ENCODE measurements at places on chromosomes 7 and 10. TPM values are rescaled to one million over a fixed set of nuclear protein-coding genes. Genes with fewer than 3 reads are reported as not detected.

GCC1 gene
- polyA plus RNA-seq = 14.9 TPM

CAMK2B gene
- 2.9 TPM for polyA plus RNA-seq

DNA sequence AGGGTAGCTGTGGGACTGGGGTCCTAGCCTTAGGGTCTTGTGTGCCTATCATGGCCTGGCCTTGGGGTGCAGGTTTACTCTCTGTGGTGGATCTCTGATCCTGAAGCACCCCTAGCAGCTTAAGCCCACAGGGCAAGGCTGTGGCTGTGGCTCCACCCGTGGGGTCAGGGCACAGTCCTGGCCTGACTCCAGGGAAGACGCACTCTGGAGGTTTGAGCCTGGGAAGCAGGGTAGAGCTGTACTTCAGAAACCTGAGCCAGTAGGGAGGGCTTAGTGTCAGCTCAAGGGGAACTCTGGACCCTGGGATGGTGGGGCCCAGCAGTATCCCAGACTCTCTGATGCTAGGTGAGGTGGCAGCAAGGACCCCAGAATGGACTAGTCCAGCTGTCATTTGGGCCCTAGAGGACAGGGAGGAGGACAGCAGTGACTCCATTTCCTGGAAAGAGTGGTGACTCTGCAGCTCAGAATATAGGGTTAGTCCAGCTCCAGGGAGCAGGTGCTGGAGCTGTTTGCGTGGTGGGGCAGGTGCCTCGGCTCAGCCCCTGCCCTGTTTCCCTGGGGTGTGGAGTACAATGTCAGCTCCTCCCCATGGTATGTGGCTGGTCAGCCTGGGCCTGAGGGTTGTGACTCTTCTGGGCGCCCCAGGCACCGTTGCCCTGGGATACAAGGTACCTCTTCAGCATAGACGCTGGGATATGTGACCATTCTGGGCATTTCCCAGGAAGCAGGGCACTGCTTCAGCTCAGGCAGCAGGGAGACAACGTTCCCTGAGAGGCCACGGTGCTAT lies 15.8 kb downstream of the GTPBP4 start:
- DNase-seq = no peak

DNA sequence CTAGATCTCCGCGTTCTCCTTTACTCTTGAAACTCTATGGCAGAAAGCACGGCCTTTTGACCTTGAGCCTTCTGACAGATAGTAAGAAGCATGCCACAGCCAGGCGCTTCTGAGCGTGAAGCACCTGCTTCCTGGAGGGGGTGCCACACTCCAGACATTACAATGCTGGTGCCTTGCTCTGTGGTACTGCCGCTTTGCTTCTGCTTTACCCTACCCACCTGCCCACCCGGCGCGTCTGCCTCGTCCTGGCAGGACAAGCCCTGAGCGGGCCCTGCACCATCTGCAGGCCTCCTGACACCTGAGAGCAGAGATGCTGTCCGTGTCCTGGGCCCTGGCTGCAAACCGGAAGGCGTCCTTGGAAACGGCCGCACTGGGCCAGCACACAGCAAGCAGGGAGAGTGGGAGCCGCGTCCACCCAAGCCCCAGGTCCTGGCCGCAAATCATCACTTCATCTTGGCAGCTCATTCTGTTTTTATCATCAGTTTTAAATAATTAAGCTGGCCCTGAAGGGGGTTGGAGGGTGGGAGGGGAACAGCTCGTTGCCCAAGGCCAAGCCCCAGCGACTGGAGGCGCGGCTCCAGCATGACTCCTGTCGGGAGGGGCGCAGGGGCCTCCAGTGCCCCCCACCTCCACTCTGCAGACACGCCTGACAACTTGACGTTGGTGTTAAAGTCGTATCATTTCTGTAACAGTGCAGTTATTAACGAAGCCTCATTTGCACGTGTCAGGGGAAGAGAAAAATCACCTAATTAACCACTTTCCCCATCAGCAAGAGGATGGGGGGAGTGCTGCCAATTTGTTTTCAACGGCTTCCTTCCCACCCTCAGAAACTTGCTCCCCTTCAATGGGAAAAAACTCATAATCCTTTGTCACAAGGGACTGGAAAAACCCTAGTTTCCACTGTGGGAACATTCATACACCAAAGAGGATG lies 132.2 kb downstream of the MAD1L1 start:
- DNase-seq = no peak

GRCh38 chr7:2517678-2518507 lies 1.7 kb upstream of the LFNG start:
- no peak for DNase-seq

All from right renal pelvis (tissue), 4 donors.